ENCODE measurements at places on chromosomes 2 and 18.
A peak's percentile ranks its signal among the peaks of the same experiment; 100 is the strongest.

- DNase-seq, result no peak
Measured at GRCh38 chr2:156512451-156512850, 76.3 kb downstream of the GPD2 start.

- no peak for DNase-seq
Measured at GRCh38 chr2:139556789-139557188, 776.6 kb upstream of the NXPH2 start.

GRCh38 chr18:48820483-48821250 lies 130.1 kb downstream of the SMAD7 start:
- DNase-seq, result no peak

DNA sequence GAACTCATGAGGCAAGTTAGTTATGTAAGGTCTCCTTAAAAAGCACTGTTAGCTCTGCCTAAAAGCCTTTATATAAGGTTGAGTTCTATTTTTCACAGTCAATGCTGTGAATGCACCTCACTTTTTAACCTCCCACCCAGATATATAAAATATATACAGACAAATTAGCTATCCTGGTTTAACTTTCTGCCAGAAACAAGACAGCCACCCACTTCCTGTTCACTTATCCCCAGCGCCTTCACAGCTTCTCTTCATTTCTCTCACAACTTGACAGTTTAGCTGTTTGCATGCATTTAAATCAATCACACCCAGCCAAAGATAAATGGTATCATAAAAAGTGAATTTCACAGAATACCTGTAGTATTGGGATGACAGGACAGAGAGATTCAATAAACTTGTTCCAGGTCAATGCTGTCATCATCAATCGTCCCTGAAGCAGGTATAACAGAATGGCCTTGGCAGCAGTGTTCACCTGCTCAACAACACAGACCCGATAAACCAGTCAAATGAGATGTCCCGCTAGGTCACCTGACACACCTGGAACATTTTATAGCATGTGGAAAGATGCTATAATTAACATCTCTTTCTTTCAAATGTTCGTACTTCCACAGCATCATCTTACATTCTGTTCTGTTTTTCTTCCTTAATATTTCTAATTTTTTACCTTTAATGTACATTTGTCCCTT lies 55.7 kb downstream of the RTTN start:
- no peak for DNase-seq

DNA sequence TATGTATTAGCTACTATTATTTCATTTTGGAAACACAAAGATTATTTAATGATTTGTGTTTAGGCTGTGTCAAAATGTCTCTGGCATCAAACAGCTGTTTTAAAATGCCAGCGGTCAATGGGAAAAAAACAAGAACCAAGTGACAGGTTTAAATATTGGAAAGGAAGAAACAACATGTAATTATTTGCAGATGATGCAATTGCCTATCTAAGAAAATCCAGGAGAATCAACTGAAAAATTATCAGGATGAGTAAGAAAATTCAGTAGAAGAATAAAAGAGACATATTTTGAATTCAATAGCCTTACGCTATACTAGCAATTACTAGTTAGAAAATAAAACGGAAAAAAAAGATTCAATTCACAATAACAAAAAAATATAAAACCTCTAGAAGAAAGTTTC lies 51.6 kb downstream of the HNRNPLL start:
- no peak for DNase-seq

- DNase-seq, result no peak
Measured at GRCh38 chr2:198187841-198188240, 383.4 kb downstream of the PLCL1 start.

DNA sequence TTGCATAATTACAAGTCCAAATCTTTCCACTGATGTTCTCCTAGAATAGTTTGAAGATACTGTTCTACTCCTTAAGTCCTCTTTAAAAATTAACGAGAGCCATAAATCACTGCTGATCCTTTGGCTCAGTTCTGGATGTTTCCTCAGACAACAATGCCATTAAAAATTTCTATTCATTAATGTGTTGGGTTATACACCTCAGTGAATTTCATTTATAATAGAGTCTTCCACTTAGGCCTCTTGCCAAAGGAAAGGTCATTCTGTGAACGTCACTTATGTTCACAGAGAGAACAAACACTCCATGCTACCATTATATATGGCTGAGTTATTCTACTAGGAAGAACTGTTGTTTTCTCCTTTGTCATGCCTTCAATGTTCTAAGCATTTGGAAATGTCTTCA lies 1472.3 kb upstream of the CELF4 start:
- no peak for DNase-seq

GRCh38 chr2:729376-729861 lies 52.2 kb upstream of the TMEM18 start:
- no peak for DNase-seq

- no peak for DNase-seq
Measured at GRCh38 chr18:58903533-58903932, 38.9 kb downstream of the ZNF532 start.

GRCh38 chr2:148533685-148534084 lies 110.9 kb upstream of the EPC2 start:
- no peak for DNase-seq

DNA sequence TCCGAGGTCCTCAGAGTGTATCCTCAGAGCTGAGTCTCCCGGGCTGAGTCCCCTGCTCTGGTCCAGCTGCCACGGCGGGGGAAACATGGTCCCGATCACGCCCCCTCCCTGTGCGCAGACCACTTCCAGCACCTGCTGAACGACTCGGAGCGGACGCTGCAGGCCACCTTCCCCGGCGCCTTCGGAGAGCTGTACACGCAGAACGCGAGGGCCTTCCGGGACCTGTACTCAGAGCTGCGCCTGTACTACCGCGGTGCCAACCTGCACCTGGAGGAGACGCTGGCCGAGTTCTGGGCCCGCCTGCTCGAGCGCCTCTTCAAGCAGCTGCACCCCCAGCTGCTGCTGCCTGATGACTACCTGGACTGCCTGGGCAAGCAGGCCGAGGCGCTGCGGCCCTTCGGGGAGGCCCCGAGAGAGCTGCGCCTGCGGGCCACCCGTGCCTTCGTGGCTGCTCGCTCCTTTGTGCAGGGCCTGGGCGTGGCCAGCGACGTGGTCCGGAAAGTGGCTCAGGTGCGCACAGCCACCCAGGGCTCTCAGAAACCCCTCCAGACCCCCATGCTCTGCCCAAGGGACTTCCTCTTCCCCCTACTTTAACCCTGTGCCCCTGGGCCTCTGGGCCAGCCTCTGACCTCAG lies 26.7 kb downstream of the GPC1 start:
- DNase-seq, result no peak

DNA sequence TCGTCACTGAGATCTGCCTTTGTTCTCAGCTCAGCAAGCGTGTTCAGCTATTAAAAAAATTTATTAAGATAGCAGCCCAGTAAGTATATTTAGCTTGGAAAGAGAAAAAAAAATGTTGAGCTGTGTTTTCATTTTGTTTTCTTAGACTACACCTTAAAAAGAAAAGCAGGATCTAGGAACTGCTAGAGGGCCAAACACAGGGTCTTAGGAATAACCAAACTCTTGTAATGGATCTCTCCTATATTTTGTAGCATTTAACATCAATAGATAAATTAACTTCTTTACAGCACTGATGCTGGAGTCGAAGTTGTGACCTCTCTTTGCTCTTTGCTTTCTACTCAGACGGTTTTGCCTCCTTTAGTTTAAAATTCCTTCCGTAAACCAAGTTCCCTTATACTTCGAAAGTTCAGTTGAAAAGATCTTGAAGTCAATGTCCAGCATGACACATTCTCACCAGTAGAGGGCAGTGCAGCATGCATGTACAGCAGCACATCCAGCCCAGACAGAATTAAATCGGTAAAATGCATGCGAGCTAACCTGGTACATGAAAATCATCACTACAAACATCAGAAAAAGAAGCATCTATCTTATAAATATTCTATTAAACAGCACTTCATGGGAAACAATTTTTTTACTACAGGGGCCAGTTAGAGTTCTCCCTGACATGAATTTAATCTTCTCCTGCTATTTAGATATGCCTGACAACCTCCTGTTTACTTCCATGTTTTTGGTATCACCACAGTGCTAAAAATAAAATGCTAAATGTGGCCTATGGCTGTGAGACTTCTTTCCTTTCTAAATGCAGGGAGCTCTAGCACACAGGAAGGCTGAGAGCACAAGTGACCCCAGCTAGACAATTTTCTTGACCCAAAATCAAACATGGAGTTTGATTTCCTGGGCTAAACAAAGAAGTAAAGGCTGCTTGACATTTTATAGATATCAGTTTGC lies 48.2 kb upstream of the MAP3K20 start:
- DNase-seq, result peak; percentile 74

DNA sequence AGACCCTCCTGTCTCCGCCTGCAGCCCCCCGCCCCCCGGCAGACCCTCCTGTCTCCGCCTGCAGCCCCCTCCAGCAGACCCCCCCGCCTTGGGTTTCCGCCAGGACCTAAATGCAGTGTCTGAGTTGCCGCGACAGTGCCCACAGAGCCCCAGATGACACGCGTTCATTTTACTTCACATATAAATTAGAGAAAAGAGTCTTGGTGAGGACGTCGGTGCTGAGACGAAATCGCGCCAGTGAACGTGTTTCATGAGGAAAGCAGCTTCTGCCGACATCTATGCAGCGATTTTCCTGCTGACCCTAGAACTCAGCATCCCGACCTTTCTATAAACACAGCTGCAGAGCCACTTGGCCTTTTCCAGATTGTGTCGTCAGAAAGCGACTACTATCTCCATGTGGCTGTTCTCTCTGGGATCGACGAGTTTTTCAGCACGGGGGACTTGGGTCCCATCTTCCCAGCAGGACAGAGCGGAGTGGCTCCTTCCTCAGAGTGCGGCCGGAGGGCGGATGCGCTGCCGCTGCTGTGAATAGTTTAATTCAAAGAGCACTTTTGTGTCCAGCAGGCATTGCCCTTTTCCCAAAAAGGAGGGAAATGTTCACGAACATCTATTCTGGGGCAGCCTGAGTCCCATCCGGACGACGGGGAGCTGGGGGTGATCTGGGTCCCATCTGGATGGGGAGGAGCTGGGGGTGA lies 136.7 kb downstream of the NFATC1 start:
- no peak for DNase-seq

GRCh38 chr18:76349067-76349715 lies 145.9 kb downstream of the ZNF516 start:
- DNase-seq, result peak; percentile 58

GRCh38 chr2:61193670-61194561 lies 31.9 kb downstream of the C2orf74 start:
- peak; percentile 16 for DNase-seq

DNA sequence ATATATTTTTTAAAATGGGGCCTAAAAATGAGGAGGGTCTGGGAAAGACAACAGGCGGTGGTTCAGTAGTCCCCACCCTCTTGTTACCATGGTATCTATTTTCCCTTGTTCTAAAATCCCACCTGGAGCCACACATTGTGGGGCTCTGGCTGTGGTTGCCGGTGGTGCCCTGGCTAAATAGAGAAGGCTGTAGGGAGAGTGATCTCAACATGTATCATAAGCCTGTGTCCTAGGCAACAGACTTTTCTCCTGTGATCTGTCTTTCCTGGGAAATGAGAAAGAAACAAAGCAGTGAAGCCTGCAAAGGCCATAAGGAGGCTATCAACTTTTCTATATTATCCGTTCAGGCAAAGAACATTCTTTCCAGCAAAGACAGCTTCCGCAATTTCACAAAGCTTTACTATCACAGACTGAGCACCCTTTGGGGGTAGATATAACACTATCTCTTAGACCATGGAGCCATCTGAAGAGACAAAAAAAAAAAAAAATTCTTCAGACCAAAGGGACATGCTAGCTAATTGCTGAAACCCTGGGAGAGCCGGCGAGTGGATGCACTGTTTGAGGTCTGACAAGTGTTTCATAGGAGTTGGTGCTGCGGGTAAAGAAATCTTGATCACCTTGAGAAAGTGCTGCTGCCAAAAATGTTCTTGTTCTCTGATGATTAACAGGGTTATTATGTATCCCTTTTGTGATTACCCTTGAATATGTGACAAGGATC lies 879.2 kb upstream of the DDX18 start:
- DNase-seq, result no peak
